GM19239 (cell line): ENCODE measurements at places on chromosomes 1 and 21.

DNA sequence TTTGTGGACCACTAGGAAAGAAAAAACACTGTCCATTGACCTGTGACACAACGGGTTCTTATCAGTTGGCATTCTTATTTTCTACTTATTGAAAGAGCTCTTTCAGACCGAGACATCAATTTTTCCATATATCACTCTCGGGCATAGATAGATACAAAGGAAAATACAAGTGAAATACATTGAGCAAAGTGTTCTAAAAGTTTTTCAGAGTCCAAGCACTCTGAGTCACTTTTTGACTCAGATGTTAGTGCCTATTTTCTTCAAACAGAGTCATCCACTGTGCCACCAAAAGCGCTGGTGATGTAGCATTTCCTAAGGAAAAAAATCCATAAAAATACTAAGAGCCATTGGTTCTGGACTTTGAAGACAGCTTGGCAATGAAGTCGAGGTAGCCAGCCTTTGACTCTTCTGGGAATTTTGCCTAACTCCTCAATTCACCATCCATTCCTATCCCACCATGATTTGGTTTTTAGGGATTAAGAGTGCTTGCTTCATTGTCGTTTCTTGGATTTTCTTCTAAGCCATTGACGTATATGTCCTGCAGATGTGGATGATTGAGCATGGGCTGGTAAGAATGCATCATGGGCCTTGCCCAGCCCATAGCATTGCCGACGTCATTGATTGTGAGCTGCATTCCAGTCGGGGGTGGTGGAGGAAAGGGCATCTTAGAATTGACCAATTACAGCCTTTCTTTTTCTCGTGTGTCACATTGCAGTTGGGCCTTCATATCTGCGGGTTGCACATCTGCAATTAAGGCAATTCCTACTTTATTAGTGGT lies 10.6 kb downstream of the GALNT2 start:
- no peak for DNase-seq

GRCh38 chr1:8746554-8746953 lies 70.9 kb downstream of the RERE start:
- no peak for DNase-seq

- peak; percentile 44 for DNase-seq
These were observed 8.1 kb upstream of the INKA2 start for GRCh38 chr1:111747282-111747734.

GRCh38 chr1:221234791-221235190 lies 355.5 kb downstream of the HLX start:
- no peak for DNase-seq

GRCh38 chr21:41809891-41810596 lies 43.2 kb upstream of the RIPK4 start:
- DNase-seq: no peak

GRCh38 chr1:8560611-8561544 lies 243.0 kb downstream of the SLC45A1 start:
- DNase-seq: no peak

DNA sequence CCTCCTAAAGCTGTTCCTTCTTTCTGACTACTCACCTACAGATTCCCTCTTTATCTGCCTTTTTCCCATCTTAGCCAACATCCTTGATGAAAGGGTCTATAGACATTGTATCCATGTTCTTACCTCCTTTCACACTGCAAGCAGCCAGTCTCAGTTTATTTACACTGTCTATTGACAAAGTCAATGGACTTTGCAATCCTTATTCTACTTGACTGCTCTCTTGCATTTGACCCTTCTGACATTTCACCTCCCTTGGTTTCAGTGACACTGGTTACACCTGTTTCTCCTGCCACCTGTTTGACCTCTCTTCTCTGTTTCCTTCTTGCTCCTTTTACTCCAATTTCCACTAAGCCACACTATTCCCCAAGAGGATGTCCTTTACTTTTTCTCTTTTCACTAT lies 224.0 kb upstream of the SNX7 start:
- no peak for DNase-seq

DNA sequence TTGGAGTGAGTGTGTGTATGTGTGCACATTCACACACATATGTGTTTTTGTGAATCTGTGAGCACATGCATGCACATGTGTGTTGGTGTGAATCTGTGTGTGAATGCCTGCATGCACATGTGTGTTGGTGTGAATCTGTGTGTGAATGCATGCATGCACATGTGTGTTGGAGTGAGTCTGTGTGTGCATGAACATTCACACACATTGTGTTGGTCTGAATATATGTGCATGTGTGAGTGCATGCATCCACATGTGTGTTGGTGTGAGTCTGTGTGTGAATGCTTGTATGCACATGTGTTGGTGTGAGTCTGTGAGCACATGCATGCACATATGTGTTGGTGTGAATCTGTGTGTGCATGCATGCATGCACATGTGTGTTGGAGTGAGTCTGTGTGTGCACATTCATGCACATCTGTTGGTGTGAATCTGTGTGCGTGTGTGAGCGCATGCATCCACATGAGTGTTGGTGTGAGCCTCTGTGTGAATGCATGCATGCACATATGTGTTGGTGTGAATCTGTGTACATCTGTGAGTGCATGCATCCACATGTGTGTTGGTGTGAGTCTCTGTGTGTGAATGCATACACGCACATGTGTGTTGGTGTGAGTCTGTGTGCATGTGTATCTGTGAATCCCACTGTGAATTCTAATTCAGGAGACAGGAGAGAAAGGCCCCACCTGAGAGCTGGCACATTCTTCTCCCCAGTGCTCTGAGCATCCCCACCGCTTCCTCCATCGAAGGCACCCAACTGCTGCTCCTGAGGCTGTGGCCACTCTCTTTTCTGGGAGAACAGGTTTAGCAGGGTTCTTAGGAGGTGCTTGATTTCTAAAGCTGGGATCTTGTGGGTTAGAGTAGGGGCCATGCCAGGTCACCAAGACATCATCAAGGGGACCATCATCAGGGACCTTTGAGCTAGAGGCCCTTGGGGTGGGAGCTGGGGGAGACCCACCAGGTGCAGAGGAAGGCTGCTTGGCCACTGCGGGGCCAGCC lies 117.5 kb upstream of the ARHGEF16 start:
- no peak for DNase-seq

DNA sequence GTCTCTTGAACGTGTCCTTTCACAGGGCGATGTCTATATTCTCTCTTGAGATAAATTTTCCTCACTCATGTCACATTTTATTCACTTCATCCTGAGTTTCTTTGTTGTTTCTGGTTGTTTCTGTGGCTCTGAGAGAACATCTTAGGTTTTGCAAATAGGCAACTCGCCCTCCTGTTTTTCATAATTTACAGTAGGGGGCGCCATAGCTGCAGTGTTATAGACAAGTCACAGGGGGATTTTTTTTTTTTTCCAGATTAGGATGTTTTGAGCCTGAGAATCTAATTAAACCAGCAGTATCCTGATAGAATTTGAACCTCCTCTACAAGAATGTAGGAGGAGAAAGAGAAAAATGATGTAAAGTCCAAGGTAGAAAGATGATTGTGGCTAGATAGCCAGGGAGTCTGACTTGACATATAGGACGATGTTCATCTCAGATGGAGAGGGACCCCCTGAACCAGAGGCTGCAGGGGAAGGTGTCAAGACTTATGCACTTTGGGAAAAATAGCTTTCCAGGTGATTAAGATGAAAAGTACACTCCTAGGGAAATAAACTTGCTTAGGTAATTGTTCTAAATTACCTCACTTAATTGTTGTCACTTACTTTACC lies 76.3 kb downstream of the ZP4 start:
- no peak for DNase-seq

- DNase-seq: no peak
These were observed 6.4 kb downstream of the IL6R start for GRCh38 chr1:154411525-154411924.

DNA sequence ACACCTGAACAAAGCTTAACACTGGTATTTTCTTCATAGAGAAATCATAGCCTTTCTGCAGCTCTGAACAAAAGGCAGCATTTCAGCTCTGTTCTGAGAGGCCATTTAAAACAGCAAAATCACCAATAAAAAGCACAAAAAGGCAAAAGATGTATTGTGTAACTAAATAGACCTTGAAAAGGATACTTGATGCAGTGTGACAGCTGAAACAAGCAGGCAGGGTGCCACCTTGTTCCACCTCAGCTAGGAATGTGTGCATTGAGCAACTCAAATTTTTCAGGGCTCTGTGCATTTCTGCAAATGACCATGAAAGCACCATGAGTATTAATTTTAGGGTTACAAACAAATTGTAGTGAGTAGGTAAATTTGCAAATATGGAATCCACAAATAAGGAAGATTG lies 65.8 kb downstream of the RHOU start:
- no peak for DNase-seq
